ENCODE measurements at places on chromosomes 4 and X.

DNA sequence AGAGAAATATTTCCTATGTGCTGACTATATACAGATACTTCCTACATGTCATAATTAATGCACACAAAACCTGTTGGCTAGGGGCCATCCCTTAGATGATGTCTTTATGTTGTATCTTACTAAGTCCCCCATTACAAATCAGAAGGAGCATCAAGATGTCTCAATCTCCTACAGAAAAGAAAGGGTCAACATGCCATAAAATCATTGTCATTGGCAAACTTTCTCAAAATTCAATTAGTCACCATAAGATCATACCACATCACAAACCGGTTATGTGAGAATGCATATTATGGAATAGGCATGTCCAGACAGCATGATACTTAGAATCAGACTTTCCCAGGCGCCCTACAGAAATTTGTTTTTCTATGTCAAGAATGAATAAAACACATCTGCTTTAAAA lies 175.2 kb upstream of the TET2 start:
- no peak for DNase-seq

GRCh38 chr4:155402941-155403340 lies 26.2 kb upstream of the MAP9 start:
- DNase-seq = no peak

DNA sequence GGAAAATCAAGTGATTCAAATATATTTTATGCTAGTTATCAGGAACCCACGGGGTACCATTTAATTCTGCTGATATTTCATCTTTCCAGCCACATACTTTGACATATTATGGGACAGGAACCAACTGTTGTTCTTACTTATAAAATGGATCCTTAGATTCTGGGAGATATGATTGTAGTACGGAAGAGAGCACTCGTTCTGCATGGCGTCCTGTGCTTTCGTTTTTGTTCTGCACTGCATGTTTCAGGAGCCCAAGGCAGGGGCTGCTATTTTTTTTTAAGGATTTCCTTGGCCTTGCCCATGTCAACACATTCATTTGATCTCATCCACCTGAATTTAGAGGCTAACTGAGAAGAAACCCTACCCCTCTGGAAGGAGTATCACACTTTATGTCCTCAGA lies 245.5 kb upstream of the TLL1 start:
- DNase-seq = no peak

DNA sequence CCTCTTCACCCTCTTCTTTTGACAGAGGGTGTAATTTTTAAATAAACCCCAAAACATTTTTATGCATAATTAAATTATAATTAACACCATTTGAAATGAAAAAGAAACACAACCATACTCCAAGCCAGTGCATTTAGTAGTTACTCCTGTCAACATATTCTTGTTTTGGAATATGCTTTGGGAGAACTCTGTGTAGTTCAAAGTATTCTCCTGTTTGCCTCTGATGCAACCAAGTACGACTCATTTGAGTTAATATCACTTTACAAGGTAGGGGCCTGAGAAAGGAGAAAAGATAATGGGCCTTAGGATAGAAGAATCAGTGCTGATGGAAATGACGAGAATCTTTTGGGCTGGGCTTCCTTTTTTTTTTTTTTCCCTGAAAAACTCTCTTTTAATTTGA lies 2.7 kb downstream of the PTPN13 start:
- no peak for DNase-seq

- DNase-seq = no peak
These were observed 45.3 kb downstream of the MMRN1 start for GRCh38 chr4:89939994-89940393.

DNA sequence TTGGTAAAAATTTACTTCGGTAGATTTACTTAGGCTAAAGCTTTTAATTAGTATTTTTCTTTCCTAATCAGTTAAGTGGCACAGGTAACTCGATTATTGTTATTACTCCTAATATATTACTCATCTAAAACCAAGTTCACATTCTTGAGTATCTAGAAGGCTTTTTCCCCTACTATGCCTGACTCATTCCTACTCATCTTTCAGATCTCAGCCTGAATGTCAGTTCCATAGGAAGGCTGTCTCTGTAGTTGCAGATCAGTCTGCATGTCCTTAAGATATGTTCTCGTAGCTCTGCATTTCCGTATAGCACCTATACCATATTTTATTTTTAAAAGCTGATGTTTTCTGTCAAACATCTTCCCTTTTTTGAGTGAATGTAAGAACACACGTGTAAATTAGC lies 5.9 kb upstream of the FAM184B start:
- DNase-seq = no peak

- DNase-seq = no peak
These were observed 634 bp downstream of the CWH43 start for GRCh38 chr4:48986654-48987164.

- DNase-seq = no peak
These were observed 66.1 kb upstream of the ACSL1 start for GRCh38 chr4:184891816-184892397.

- no peak for DNase-seq
These were observed 38.0 kb upstream of the IL21 start for GRCh38 chr4:122658818-122659295.

GRCh38 chr4:60034361-60034760 lies 1165.8 kb upstream of the ADGRL3 start:
- peak; percentile 7 for DNase-seq

GRCh38 chrX:2547736-2548135 lies 47.0 kb upstream of the DHRSX start:
- DNase-seq = no peak

DNA sequence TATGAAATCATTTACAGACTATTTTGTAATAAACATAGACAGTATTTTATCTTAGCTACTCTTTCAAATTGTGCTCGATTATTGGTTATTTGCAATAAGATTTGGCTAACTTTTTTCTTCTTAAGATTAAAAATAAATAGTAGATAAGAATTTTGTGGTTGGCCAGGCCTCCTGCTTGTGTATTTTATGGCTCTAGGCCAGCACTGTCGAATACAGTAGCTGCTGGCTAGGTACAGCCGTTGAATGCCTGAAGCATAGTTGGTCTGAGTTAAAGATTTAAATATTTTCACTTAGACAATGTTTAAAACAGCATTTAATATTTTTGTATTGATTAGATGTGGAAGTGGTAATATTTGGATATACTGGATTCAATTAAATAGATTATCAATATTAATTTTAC lies 481.0 kb downstream of the SPRY1 start:
- no peak for DNase-seq

DNA sequence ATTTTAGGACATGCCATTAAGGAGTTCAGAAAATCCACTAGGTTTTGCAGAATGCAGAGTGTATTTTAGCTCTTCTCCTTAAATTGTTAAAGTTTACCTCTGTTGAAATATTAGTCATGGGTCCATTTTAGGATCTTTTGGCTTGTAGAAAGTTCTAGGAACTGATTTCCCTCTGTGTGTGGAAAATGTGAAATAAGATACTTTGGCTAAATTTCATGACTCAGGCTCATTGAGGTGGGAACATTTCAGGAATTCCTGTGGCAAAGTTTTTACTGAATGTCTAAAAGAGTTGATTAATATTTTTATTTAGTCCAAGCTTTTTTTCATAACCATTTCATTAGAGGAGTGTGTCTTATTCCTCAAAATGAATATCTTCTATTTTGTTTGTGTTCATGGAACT lies 7.0 kb downstream of the FHIP1A start:
- DNase-seq = no peak

- no peak for DNase-seq
These were observed 71.7 kb upstream of the TLR3 start for GRCh38 chr4:185997296-185997695.

GRCh38 chrX:36856849-36857248 lies 151.3 kb upstream of the FAM47C start:
- DNase-seq = no peak

DNA sequence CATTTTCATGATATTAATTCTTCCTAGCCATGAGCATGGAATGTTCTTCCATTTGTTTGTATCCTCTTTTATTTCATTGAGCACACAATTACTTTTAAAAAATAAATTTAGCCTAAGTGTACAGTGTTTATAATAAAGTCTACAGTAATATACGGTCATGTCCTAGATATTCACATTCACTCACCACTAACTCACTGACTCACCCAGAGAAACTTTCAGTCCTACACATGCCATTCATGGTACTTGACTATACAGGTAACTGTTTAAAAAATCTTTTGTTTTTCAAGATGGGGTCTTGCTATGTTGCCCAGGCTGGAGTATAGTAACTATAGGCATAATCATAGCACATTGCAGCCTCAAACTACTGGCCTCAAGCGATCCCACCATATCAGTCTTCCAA lies 348.1 kb downstream of the RAPGEF2 start:
- DNase-seq = no peak

DNA sequence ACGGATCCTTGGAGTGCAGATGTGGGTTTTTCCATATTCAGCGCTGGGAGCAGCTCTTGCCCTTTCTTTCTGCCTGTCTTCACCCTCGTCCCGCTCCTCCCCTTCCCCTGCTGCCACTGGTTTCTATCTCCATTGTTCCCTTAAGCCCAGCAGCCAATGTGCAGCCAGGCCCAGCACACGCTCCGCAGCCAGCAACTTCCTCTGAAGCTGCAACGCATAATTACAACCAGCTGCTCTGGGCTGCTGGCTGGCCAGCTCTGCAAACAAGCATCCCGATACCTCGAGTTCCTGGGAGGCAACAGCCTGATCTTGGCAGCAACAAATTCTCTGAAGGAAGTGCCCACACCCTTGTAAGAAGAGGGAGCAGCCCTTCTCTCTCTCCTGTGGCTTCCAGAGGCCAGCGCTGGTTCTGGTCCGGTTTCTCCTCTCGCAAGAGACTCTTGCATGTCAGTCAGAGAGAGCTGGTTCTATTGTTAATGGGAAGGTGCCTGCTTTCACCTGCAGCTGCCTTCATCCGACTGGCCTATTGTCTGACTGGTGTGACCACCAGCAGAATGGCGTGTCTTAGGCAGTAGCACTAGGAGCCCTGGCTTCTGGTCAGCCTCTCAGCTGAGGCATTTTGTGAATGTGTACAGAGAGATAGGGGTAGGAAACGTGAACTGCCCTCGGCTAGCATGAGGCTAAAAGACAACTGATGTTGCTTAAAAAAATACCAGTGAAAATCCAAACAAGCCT lies 83.8 kb upstream of the MAML3 start:
- peak; percentile 89 for DNase-seq

- DNase-seq = no peak
These were observed 14.9 kb downstream of the ABCG2 start for GRCh38 chr4:88143504-88143903.

DNA sequence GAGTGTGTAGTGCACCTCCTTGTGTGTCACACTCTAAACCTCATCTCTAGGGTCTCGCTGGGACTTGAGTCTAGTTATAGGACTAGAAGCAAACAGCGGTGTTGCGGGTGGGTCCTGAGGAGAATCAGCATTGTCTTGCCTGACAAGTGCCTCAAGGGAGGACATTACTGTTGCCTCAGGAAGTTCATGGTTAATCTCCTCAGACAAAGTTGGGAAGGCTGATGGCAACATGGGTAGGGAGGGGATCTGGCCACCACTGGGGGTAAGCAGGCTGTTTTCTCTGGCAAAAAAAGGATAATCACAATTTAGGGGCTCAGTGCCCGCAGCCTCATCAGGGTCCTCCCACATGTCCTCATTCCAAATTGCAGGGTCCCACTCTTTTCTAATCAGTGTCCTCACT lies 12.4 kb downstream of the ASB12 start:
- no peak for DNase-seq

DNA sequence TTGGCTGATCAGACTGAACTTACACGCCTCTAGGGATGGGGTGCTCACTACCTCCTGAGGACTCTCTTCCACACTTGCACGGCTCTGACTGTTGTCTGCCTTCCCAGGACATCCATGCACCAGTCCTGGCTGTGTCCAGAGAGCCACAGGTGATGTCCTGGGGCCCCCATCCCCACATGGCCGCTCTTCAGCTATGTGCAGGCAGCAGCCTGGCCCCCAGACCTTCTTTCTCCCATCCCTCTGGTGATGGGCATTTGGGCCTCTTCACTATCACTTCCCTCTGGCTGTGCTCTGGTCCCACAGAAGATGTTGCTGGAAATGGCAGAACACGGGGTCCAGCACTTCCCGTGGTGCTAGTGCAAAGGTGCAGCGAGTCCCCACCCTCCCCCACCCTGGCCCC lies 40.9 kb upstream of the HMX1 start:
- DNase-seq = no peak

- DNase-seq = no peak
These were observed 42.4 kb upstream of the FGF2 start for GRCh38 chr4:122784261-122784660.

GRCh38 chr4:45554423-45554822 lies 569.4 kb downstream of the GABRG1 start:
- no peak for DNase-seq

DNA sequence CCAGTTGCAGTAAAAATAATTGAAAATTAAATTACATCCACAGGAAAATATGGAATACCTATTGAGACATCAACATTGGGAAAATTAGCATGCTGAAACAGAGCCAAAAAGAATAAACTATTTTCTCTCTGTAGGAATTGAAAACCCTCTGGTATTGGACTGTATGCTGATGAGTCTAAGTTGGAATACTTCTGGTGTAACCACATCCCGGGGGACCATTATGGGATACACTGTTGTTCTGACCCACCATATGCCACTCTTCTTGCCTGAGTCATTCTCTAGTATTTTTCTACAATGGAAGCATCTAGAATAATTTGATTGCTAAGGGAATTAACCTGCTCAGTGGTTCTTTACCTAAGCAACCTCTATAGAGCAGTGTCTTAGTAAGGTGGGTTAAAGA lies 640.7 kb upstream of the AGA start:
- DNase-seq = no peak

GRCh38 chrX:41718481-41719235 lies 5.3 kb upstream of the GPR82 start:
- no peak for DNase-seq

- no peak for DNase-seq
These were observed 258.6 kb upstream of the ARSJ start for GRCh38 chr4:114237997-114238396.

DNA sequence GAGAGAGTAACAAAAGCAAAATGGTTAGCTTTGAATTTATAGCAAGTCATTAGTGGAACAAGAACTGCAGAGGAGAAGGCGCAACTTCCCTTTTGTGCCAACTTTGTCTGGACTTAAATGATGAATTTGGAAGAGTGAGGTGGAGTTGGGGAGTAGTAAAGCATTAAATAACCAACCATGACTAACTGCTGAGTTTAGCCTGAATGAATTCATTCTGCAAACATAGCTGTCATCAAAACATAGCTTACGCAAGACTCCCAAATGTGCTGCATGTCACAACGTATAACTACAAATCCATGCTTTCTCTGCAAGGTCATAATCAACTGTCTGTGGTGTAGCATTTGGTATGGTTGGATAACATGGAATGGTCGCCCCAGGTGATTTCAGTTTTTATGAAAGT lies 75.9 kb upstream of the RPL34 start:
- no peak for DNase-seq

DNA sequence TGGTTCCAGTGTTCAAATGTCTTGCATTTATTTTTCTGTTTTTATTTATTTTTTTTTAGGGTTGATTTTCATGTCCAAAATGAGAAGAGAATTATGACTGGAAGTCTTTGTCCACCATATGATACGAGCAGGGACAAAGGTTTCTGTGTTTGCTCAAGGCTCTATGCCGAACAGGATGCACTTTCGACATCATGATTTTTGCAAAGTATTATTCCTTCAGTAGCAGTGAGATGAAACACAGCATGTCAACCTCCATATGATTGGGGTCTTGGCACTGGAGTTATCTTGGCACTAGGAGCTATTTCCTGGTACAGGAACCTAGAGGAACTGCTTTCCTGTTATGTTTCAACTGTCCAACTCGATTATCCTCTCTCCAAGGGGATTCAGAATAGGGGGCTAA lies 72.6 kb downstream of the UCHL1 start:
- DNase-seq = no peak

GRCh38 chrX:137566746-137567679 lies 1.1 kb downstream of the ZIC3 start:
- peak; percentile 76 for DNase-seq

Data from retina (tissue), 1 donor.